ENCODE measurements at places on chromosomes 7 and 10.

DNA sequence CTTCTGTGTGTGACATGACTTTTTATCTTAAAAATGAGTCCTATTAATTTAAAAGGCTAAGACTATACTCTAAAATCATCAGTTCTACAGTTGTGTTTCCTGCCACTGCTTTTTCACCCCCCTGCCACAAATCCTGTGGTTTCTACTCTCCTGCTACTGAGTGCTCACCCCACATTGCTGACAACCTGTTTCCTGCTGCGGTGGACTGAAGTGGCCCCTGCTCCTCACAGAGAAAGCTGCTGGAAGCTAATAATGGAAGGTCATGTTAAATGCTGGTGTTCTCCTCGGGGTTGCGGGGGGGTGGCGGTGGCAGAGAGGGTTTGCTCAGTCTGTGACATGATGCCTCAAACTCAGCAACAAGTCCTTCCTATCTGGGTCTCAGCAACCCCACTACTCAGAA is 113.2 kb upstream of the INHBA start:
- no peak for DNase-seq

DNA sequence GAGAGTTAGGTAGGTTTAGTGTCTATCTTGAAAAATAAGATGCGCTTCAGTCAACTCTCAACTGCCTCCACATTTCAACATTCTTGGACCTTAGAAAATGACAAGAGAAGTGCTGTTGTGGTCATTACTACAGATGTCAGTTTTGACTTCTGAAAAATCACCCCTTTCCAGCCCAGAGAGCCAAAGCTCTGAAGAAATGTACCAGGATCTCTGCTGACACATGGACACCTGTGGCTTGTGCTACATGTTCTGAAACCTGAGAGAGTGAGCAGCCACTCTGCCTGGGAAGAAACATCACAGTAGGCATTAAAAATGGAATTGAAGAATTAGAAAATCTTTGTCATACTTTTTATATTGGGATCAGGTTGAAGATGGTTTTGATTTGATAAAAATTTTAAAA is 35.9 kb upstream of the FEZF1 start:
- DNase-seq = no peak

GRCh38 chr7:159177284-159177953 is 32.8 kb upstream of the VIPR2 start:
- no peak for DNase-seq

DNA sequence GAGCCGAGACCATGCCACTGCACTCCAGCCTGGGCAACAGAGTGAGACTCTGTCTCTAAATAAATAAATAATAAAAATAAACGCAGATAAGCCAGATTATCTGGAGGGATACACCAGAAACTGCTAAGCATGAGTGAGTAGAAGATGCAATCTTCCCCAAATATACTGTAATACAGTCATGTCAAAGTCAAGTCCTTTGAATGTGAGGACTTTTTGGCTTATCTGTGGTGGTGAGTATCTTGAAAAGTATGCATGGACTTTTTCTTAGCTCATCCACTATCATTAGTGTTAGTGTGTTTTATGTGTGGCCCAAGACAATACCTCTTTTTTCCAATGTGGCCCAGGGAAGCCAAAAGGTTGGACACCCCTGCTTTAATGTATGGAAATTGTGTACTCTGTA is 44.7 kb upstream of the PITRM1 start:
- no peak for DNase-seq

GRCh38 chr10:34717429-34717828 is 97.7 kb downstream of the PARD3 start:
- DNase-seq = no peak

All from NCI-H1417 (cell line).